CD4-positive, alpha-beta memory T cell (primary cell): ENCODE measurements at places on chromosomes 4 and X. TPM values are rescaled to one million over a fixed set of nuclear protein-coding genes. Genes with fewer than 3 reads are reported as not detected.

The STATH gene
- not detected for polyA plus RNA-seq

The NEXMIF gene
- polyA plus RNA-seq, result 0.50 TPM

The BBS12 gene
- 2.0 TPM for polyA plus RNA-seq

The GALNT7 gene
- polyA plus RNA-seq, result 20.4 TPM

DNA sequence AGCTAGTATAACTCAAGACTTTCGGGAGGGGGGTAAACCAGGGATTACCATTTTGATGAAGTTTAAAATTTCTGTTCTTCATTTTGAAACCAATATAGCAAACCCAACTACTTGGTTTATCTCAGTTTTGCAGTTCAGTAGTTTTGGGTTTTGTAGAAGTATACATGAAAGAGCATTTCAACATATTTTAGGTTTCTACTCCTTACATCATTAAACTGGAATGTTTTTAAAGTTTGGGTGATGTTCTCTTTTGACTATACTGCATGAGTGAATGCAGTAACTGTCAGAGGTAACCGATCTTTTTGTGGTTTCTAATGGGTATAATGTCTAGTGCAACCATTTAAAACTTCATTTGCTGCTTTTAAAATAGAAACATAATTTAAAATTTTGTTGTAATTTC is 248.3 kb upstream of the MAD2L1 start:
- H3K4me1 ChIP-seq, result no peaks in the 10 kb centered on the region
- H3K36me3 ChIP-seq, result no peaks in the 10 kb centered on the region
- no peak overlapping the region for H3K4me3 ChIP-seq
- no peak overlapping the region for H3K27ac ChIP-seq
- no peaks in the 10 kb centered on the region for H3K27me3 ChIP-seq

GRCh38 chrX:1124531-1124930 is 87.9 kb downstream of the CRLF2 start:
- H3K4me1 ChIP-seq, result no peaks in the 10 kb centered on the region
- no peak overlapping the region for H3K27ac ChIP-seq
- H3K27me3 ChIP-seq, result peaks cover 3% of the 10 kb centered on the region
- no peak overlapping the region for H3K4me3 ChIP-seq
- no peaks in the 10 kb centered on the region for H3K36me3 ChIP-seq

DNA sequence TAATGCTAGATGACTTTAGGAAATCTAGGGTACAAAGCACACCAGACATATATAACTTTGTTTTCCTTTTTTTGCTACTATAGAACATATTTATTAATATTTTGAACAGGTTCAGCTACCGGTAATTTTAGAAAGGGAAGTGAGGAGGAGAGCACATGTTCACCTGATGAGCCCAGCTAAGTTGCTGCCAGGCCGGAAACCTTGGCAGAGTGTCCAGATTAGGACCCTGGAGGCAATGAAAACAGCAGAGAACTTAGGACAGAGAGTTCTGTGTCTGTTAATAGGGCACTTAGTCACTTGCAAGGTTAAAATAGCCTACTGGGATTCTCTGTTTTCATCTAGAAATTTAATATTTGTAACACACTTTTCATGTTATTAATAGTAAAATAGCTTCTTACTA is 348.9 kb upstream of the CPEB2 start:
- H3K27me3 ChIP-seq, result no peaks in the 10 kb centered on the region
- no peaks in the 10 kb centered on the region for H3K4me1 ChIP-seq
- DNase-seq, result no peak
- H3K36me3 ChIP-seq, result no peaks in the 10 kb centered on the region
- no peak overlapping the region for H3K4me3 ChIP-seq
